Stimulated activated CD4-positive, alpha-beta T cell treated with anti-CD3 and anti-CD28 coated beads, Interleukin-4, amount 100 ng/mL, for 4 hours (primary cell): ENCODE measurements at places on chromosomes 13 and 19.

DNA sequence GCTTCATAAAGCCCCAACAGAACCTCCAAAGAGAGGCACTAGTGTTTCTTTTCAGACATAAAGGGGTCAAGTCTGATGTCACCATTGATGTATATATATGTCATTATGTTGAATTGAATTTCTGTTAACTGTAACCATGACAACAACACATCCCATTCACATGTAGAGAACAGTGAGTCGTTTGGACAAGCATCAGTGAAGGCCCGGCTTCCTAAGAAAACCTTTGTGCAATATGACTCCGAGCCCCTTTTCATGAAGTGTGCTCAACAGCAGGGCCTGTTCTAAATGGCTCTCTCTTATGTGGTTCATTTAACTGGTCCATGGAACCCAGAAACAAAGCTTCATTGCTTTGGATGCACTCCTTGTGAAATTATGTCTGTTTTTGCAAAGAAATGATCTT, 67.2 kb upstream of the UBL3 start:
- DNase-seq: no peak

GRCh38 chr13:90938848-90939247, 408.6 kb upstream of the MIR17HG start:
- no peak for DNase-seq

GRCh38 chr19:18762125-18763023, 28.7 kb downstream of the COMP start:
- no peak for DNase-seq

- DNase-seq: no peak
These were observed 12.6 kb downstream of the FBXO46 start for GRCh38 chr19:45717983-45718650.

DNA sequence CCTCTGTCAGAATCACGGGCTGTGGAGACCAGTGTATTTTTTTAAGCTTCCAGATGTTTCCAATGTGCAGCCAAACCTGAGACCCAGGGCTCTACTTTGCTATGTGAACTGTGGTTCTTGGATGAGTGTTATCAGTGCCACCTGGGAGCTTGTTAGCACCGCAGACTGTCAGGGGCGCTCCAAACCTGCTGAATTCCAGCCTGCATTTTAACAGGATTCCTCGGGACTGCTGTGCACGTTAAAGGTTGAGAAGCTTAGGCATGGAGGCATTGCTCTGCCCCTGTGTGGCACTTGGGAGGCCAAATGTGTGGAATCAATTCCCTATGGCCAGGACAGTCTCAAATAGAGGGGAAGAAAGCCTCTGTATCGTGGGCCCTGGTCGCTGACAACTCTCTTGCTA, 80.3 kb downstream of the ANKRD10 start:
- DNase-seq: no peak

- no peak for DNase-seq
These were observed 54.3 kb downstream of the RUBCNL start for GRCh38 chr13:46332772-46333171.

DNA sequence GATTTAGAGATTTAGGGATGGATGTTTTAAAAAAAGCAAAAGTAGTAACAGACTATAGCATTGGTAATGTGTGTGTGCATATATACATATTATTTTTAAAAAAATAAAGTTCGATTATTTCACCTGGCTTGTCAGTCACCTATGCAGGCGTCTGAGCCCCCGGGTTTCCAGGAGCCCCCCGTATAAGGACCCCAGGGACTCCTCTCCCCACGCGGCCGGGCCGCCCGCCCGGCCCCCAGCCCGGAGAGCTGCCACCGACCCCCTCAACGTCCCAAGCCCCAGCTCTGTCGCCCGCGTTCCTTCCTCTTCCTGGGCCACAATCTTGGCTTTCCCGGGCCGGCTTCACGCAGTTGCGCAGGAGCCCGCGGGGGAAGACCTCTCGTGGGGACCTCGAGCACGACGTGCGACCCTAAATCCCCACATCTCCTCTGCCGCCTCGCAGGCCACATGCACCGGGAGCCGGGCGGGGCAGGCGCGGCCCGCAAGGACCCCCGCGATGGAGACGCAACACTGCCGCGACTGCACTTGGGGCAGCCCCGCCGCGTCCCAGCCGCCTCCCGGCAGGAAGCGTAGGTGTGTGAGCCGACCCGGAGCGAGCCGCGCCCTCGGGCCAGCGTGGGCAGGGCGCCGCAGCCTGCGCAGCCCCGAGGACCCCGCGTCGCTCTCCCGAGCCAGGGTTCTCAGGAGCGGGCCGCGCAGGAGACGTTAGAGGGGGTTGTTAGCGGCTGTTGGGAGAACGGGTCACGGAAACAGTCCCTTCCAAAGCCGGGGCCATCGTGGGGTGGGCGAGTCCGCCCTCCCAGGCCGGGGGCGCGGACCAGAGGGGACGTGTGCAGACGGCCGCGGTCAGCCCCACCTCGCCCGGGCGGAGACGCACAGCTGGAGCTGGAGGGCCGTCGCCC, 840 bp upstream of the CCNA1 start:
- DNase-seq: no peak

GRCh38 chr19:408441-408901, 476 bp downstream of the C2CD4C start:
- no peak for DNase-seq

GRCh38 chr19:55442372-55442961, 633 bp downstream of the SHISA7 start:
- DNase-seq: no peak

- peak; percentile 39 for DNase-seq
These were observed at the start of gene SYT5 for GRCh38 chr19:55179606-55180484. Gene SYT5, minus strand, starts transcription at chr19:55180289. Its CDS starts 1,248 bp downstream, at chr19:55179041.

DNA sequence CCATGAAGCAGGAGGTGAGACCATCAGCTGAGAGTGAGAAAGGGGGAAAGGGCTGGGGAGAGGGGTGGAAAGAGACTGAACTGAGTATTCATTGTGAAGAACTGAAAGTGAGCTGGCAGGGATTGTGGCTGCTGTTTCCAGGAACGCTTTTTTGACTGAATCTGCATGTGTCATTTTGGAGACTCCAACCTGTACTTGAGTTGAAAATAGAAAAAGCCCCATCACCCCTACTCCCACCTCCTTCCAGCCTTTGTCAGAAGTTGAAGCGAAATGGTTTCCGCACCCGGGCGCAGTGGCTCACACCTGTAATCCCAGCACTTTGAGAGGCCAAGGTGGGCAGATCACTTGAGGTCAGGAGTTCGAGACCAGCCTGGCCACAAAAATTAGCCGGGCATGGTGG, 128.0 kb upstream of the GPR12 start:
- DNase-seq: no peak

DNA sequence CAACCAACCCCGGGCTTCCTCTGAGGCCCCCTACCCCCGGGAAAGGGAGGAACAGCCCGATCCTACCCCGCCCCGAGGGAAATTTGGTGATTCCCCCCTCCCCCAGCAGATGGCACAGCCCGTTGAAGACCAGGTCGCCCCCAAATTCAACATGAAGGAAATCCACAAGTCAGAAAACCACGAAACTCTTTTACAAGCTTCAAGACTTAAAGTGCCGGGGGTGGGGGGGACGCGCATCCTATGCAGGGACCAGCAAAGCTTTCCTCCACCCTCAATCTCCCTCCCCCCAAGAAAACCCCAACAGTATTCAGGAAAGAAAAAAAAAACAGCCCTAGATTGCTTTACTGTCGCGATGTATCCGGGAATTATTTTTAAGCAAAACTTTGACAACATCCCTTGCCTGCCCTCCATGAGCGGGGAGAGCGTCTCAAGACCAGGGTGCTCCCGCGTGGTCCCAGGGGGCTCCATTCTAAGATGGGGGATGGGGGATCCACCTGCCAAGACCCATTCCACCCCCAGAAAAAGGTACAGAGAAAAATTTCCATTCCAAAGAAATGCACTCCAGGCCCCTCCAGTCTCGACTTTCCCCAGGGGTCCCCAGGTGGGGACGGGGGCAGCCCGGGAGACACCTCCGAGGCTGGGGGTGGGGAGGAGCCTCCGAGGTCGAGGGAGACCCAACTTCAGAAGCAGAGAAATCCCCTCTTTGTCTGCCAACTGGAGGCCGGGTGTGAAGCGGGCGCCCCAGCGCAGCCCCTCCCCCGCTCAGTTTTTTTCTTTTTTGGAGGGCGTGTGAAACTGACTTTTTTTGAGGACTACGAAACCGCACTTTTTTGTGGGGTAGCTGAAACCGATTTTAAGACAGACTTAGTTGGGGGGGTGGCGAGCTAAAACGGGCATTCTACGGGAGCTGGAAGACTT, 1.5 kb downstream of the TCF3 start:
- DNase-seq: peak; percentile 64

GRCh38 chr13:44075113-44075512, 195.4 kb downstream of the LACC1 start:
- DNase-seq: no peak

GRCh38 chr19:20067943-20068342, 9.9 kb upstream of the ZNF90 start:
- no peak for DNase-seq

DNA sequence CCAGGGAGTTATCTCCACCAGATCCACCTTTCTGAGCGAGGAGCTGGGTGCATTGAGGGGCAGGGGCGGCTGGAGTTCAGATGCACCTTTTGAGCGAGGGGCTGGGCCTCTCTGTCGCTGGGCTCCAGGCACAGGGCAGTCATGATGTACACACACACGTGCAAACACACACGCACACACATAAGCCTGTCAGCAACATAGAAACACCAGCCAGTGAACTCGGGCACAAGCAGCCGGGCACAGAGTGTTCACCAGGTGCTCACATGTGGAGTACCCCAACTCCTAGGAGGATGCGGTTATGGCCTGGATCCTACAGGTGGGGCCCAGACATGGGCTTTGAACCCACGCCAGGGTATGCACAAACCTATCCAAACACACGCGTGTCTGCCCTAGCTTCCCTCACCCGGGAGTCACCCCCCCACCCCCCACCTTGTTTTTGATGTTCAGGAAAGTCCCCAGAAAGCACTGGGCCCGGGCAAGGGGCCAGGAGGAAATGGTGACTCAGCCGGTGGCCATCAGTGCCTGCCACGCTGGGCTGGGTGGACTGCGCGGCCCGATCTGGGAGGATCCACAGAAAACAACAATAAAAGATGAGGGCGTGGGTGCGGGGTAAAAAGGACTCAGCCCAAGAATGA, 13.3 kb downstream of the ARRDC2 start:
- peak; percentile 55 for DNase-seq

DNA sequence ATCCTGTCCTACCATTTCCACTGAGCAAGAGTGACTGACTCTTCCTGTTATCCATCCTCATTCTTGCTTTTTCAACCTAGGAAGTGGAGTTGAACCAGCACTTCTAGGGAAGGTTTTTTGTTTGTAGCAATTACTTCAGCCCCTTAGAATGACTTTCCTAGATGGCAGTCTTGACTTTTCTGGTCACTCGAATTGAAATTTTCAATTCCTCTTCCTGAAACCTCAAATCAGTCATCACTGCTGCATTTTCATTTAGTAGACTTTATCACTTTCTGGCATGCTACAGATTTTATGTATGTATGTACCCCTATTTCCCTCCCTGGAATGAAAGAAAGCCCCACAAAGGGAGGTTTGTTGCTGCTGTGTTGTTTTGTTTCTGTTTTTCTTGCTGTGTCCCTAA, 915.9 kb downstream of the PCDH17 start:
- no peak for DNase-seq

DNA sequence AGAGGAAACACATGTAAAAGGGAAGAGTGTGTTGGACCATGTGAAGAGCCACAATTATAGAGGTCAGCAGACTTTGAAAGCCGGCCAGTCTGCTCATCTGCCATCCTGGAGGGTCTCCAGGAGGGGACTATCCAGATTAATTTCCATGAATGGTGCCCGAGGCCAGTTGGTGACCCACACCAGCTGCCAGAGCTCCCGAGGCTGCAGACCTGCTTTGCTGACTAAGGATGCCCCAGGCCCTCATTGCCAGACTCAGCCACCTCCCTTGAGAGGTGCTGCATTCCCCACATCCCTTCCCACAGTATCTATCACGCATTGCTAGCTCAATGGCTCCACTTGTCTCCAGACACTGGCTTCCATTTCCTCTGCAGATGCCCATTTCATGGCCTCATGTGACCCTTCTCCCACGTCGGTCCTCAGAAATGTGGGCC, 110.3 kb downstream of the NALCN start:
- DNase-seq: no peak

DNA sequence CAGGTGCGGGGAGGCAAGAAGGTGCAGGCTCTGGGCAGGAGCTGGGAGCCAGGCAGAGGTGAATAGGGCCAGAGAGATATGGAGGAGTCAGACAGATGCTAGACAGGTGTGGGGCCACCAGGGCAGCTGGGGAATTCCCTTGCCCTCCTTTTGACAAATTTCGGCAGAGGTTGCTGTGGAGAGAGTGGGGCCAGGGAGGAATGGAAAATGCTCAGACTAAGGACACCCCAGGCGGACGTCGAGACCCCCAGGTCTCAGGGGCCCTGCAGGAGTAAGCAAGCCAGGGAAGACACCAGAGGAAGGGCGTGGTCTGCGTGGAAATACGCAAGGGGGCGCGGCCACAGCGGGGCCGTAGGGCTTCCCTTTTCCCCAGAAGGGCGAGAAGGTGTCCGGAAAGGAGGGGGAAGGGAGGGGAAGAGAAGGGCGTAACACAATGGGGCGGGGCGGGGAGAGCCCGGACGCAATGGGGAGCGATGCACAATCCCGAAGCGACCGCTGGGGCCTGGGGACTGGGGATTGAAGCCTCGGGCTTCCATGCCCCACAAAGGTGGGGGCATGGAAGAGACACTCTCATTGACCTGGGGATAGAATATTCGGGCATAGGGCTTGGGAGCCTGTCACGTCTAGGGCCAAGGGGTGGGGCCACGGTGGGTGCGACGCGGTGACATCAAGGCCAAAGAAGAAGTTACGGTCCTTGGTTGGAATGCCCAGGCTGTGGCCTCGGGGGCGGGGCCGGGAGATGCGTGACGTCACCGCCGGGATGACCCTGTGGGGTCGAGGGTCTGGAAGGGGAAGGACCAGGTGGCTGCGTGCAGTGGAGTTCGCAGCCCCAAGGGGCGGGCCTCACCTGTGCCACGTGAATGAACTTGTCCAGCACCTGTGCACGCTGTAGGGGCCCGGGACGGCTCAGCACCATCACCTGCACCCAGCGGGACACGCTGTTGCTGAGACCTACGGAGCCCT, 8.2 kb downstream of the RASGRP4 start:
- DNase-seq: peak; percentile 52

DNA sequence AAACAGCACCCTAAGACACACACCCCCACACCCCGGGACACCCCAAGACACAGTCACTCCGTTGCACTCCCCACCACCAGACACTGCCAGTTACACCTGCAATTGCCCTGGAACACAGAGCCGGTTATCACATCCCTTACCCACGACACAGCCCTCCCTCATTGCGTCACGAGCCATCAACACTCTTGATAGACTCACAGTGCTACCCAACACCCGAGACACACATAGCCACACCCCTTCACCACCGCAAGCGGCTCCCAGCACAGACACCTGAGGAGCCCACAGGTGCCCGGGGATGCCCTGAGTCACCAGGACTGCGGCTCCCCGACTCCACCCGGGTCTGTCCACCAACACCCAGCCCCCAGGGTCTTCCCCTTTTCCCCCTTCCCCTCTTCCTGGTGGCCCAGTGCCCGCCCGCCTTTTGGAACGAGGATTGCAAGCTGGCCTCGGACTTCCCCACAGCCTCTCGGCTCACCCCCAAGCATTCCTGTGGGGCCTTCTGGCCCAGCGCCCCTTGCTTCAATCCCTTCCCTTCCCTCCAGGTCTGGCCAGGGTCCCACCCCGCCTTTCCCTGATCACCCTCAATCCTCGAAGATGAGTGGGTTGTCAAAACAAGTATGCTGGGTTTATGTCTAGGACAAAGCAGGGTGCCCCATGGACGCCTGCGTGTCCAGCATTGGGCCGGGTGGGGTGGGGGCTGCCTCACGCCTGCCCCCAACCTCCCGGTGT, 1.7 kb upstream of the PTGER1 start:
- no peak for DNase-seq
